ENCODE measurements at places on chromosomes 1 and 21. TPM values are rescaled to one million over a fixed set of nuclear protein-coding genes. Genes with fewer than 3 reads are reported as not detected.

RHD gene
- polyA plus RNA-seq: not detected

- no peak for DNase-seq
Measured at GRCh38 chr1:59667020-59667419, 147.7 kb upstream of the HOOK1 start.

AMY2B gene
- 10.9 TPM for polyA plus RNA-seq

LCE6A gene
- not detected for polyA plus RNA-seq

GRCh38 chr21:16419188-16419921 lies 689.6 kb downstream of the USP25 start:
- DNase-seq: peak; percentile 76

PTGS2 gene
- 0.05 TPM for polyA plus RNA-seq

NCDN gene
- 23.1 TPM for polyA plus RNA-seq

- DNase-seq: no peak
Measured at GRCh38 chr1:116330846-116331245, 42.2 kb upstream of the ATP1A1 start.

SMG5 gene
- polyA plus RNA-seq: 72.4 TPM

DNA sequence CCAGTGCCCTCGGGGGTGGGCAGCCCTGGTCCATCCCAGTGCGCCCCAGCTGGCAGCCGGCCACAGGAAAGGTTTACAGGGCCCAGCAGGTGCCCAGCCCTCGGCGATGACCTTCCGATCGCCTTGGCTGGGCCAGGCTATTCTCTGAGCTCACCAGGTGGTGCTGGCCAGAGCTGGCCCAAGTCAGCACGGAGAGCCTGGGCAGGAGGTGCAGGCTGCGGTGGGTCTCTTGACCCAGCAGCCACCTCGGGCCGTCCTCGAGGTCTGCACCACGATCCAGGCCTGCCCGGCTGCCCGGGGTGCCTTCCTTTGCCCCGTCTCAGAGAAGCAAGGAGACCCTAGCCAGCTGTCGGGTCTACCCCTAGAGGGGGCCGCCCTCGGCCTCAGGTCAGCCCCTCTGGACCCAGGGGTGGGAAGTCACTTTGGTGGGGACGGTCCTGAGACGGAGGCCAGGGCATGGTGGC lies 370 bp downstream of the PERM1 start:
- DNase-seq: peak; percentile 73

DNA sequence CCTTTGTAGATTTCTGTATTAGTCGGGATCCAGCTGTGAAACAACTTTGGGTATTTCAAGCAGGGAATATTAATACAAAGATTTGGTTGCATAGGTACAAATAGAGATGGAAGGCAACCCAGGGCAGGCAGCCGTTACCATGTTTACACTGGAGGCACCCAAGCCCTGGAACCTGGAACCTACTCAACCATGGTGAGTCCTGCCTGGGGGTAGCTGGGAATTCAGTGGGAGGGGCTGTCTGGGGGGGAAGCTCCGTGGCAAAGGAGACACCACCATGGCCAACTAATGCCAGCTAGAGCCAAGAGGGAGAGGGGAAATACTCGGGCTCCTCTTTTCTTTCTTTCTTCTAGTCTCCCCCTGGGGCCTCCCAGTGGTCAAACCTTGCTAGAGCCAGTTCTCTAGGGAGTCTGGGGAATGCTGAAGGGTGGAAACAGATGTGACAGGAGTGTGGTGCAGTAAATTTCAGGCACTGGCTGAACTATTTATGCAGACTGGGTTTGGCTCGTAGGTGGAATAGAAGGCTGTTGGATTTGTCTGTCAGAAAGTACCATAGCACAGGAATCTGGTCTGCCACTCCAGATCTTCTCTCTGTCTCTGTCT lies 91.9 kb upstream of the CACNA1E start:
- no peak for DNase-seq

DNA sequence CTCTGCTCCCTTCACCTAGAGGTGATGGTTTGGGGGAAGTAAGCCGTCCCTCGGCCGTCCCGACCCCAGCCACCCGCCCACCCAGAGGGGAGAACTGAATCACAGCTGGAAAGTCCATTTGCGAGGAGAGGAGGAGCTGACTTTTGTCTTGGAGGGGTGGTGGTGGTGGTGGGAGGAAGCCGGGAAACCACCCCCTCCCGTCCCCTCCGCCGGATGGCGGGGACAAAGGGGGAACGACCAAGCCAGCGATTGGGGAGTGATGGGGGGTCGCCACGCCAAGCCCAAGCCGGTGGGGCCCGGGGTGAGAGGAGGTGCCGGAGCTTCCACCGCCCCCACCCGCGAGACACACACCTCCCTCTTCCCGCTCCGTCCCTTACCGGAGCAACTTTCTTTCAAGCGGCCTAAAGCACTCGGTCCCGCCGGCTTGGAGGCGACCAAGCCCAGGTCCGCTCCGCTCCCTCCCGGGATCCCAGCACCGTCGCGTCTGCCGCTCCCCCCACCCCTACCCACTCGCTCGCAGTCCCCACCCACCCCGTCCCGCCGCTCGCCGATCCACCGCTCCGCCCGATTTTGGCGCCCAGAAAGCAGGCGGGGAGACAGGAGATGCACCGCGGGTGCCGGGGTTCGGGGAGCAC lies 540 bp downstream of the ARHGEF2 start:
- peak; percentile 70 for DNase-seq

GRCh38 chr1:236164273-236164672 lies 21.9 kb downstream of the GPR137B start:
- no peak for DNase-seq

DNA sequence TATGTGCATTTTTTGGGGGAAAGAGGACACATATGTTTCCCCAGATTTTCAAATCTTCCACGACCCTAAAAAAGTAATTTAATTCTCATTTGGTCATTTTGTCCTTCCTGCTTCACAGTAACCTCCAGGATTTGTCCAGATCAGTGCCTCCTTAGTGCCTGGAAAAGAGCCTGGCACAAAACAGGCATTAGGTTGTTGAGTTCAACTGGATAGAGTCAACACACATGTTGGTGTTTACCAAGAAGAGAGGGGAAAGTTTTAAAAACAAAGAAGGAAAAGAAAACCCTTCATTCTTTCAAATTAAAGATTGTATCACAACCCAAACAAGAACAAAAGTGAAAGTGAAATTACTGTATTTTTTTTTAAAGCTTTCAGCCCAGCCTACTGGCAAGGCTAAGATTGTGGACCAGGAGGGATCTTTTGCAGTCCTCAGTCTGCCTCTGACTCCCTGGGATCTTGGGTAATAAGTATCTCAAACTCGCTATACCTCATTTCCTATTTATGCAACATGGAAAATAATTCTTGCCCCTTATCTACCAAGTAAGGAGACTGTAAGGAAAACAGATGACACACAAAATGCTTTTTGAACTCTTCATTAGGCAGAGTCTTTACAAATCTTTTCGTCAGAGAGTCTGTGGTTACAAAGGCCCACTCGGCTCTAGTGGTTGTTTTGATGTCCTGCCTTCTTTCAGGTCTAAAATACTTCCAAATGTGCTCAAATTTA lies 57.8 kb downstream of the ZNF281 start:
- DNase-seq: no peak

DNA sequence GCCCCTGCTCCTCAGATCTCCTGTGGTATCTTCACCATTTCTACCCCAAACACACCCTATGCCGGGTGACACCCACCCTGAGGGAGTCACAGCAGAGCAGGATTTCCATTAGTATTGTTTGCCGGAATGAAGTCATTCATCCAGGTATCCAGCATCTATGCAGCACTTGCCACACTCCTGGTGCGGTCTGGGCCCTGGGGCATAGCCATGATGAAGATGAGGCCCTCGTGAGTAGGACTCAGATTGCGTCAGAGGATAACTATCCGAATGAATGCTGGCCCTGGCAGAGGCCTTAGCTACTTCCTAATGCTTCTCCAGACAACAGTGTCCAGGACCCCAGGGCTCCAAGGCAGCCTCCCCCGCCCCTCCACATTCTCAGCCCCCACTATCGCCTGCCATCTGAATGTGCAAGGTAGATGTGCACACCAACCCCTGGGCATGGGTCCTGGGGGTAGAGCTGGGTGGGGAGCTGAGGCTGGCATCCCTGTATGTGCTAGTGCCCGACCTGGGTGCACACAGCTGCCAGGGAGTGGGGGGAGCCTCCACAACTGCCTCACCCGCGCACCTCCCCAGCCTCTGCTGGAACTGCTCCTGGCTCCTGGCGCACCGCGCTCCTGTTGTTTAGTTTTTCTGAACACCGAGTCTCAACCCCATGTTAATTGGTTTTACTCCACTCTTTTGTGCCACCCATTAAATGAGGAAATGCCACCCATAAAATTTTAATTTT lies 25.5 kb upstream of the ZC3H12A start:
- no peak for DNase-seq

S100B gene
- 1.7 TPM for polyA plus RNA-seq

EEIG2 gene
- polyA plus RNA-seq: 1.5 TPM

DNA sequence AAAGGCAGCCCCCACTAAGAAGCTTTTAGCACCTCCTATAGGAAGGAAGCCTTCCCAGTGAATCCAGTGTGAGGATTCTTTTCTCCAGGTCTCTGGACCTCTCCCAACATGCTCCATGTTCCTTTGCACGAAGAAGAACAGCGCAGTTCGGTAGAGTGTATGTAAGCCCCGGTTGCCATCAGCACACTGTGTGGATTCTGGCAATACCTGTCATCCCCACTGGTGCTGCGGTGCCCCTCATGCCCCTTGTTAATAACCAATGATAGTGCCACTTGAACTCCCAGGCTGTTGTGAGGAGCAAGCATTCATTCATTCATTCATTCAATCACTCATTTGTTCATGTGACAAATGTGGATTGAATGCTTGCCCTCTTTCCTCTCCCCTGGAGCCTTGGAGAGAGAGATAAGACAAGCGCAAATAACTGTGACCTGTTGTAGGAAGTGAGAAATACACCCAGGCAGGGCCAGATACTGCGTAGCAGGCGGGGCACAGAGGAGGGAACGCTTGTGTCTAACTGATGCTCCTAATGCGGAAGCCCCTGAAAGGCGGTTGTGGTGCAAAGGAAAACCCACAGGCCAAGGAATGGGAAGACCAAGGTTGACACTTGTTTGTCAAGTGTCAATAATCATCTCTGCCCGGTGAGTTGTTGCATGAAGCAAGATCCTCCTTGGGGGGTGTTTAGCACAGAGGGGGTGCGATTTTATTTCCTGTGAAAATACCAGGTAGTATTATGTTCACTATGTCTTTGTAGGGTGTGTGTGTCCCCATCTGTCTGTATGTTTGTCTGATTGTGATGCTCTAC lies 9.8 kb downstream of the LGR6 start:
- no peak for DNase-seq

GRCh38 chr1:52814465-52814864 lies 28.1 kb upstream of the ZYG11A start:
- no peak for DNase-seq

DNA sequence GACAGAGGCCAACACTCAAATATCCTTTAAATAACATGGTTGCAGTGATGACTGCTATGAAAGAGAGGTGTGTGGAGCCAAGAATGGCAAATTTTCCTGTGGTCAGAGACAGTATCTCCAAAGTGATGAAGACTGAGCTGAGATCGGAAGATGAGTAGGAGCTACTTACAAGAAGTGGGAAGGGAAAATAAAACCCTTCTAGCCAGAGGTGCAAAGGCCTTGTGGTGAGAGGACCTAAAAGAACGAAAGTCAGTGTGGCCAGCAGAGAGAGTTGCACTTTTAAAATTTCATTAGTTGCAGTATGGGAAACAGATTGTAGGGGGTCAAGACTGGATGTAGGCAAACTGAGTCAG lies 17.8 kb downstream of the SLAMF7 start:
- DNase-seq: no peak

DNA sequence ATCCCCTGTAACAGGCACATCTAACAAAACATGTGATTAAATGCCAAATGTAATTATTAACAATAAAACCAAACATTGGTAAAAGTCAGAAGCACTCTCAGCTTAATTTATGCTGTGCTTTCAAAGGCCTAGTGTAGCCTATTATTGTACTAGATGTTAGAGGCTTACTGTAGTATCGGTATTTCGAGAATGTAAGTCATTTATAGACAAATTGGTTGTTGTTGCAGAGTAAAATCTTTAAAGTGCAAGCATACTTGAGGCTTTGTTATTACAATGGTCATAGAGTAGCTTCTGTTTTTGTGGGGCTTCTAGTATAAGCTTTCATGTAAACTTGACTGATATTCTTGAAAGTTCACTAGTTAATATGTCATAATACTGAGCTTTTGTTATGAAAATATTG lies 965.8 kb downstream of the PLA2G4A start:
- no peak for DNase-seq

GRCh38 chr1:233459968-233460367 lies 132.4 kb downstream of the MAP3K21 start:
- DNase-seq: no peak

DNA sequence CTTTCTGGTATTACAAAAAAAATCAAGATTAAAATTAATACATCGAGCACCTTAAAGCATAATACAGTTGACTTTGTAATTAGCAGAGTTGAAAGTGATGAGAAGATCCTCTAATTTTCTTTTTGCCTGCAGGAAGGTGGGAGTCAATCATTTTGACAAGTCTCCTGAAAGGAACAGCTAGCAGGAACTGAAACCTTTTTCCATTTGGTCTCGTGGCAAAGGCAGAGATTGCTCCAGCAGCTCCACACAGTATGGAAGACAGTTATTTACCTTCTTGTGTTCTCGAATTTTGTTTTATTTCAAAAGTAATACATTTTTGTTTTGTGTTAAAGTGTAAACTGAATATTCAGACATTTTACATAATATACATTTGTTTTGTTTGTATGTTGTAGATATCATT lies 7.7 kb downstream of the S100PBP start:
- no peak for DNase-seq

GRCh38 chr1:203114202-203114601 lies 13.3 kb upstream of the ADORA1 start:
- no peak for DNase-seq

CHI3L2 gene
- 0.24 TPM for polyA plus RNA-seq

GRCh38 chr1:115828101-115829022 lies 12.6 kb downstream of the NHLH2 start:
- DNase-seq: no peak

OR2T33 gene
- not detected for polyA plus RNA-seq

DNA sequence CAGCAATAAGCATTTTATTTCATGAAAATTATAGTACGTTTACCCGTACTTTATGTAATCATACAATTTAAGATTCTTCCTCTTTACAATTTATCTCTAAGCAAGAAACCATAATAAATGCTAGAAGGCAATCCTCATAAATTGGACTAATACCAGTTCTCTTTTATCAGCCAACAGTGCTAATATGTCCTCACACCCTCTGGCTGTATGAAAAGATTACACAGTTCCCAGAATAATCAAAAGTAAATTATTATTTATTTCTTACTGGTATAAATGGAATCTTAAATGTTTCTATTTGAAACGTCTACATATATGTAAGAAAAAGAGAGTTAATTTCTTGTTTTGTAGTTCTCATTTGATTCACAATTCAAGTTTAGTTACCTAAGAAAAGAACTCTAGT lies 3.1 kb upstream of the CDKN2C start:
- no peak for DNase-seq

DNA sequence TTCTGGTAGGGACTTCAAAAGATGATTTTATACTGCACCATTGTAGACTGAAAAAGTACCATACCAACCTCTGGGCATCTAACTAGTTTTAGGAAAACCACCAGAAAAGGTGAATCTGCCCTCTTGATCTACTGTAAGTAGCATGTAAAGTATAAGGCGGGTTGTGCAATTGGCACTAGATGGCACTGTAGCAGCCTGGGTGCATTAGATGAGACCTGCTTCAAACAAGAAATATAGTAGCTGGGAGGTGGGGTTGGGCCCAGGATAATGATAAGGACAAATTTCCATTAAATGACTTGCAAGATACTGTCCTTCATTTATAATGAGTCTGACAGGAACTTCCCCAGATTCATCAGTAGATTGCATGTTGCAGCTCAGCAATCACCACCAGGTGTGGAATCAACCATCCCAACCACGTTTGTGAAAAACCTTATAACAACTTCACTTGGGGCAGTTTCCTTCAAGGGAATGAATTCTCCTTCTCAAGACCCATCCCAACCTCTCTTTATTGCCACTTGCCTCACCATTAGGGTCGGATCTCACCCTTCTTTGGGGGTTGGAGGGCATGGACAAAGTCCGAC lies 37.3 kb upstream of the IL10 start:
- DNase-seq: no peak

SERPINC1 gene
- polyA plus RNA-seq: 0.08 TPM

Data from psoas muscle (tissue), 8 donors.